Left ventricle myocardium inferior (tissue), 1 donor: ENCODE measurements at places on chromosomes 13 and 19.
A peak's percentile ranks its signal among the peaks of the same experiment; 100 is the strongest.

DNA sequence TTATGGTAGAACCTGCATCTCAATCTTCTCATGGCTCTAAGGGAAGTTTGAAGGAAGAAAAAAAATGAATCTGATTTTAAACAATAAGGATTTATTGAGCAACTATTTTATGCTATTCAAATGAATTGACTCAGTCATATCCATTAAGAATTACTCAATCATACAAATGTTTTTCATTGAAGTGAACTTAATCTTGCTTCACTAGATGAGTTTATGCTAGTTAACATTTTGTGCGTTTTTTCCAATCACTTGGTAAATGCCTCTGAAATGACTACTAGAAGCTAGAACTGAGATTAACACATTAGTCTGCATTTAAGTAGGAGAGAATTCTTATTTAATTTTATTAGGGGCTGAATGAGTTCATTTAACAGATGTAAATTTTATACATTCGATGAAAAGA lies 25.2 kb downstream of the RXFP2 start:
- DNase-seq: no peak
- peaks cover 17% of the 10 kb centered on the region for H3K27me3 ChIP-seq
- no peak overlapping the region for H3K4me3 ChIP-seq
- H3K36me3 ChIP-seq: no peaks in the 10 kb centered on the region

GRCh38 chr13:110254151-110254679 lies 52.7 kb downstream of the COL4A1 start:
- peaks cover 70% of the 10 kb centered on the region for H3K4me1 ChIP-seq
- peak overlapping the region; percentile 76 for H3K27ac ChIP-seq
- no peak overlapping the region for H3K4me3 ChIP-seq
- no peak for DNase-seq
- H3K27me3 ChIP-seq: no peaks in the 10 kb centered on the region

DNA sequence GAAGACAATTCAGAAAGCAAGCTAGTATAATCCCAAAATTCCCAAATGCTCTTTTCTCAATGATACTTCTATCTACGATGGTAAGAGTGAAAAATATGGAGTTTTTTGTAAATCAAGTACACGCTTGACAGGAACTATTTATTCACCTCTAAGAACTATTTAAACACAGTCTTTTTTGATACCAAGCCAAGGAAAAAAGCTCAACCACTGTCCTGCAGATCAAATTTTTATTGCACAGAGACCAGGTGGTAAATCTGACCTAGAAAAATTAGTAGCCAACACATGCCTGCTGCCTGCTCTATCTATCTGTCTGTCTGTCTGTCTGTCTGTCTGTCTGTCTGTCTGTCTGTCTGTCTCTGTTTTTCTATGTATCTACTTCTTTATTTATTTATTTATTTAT lies 292.2 kb downstream of the MZT1 start:
- no peak overlapping the region for H3K27ac ChIP-seq
- no peak for DNase-seq
- no peaks in the 10 kb centered on the region for H3K36me3 ChIP-seq
- no peaks in the 10 kb centered on the region for H3K4me1 ChIP-seq

DNA sequence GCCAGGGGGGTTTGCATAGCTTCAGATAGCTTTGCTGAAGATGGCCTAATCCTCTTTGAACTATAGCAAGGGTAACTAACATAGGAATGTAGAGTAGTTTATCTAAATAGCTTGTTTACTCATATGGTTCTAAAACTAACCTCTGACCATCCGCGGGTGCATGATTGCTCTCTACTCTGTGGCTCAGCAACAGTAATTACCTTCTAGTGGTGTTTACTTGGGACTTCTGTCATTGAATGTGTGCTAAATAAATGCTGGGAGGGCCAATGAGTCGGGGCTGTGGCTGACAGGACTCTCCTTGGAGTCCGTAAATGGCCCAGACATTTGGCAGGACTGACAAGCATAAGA lies 1461.9 kb downstream of the UQCRFS1 start:
- peaks cover 16% of the 10 kb centered on the region for H3K4me1 ChIP-seq
- no peak overlapping the region for H3K27ac ChIP-seq
- H3K27me3 ChIP-seq: no peaks in the 10 kb centered on the region
- H3K4me3 ChIP-seq: no peak overlapping the region

- H3K27ac ChIP-seq: peak overlapping the region; percentile 97
- no peak overlapping the region for H3K4me3 ChIP-seq
- H3K4me1 ChIP-seq: peaks cover 52% of the 10 kb centered on the region
- H3K27me3 ChIP-seq: no peaks in the 10 kb centered on the region
- H3K36me3 ChIP-seq: peaks cover 70% of the 10 kb centered on the region
These were observed 7.1 kb downstream of the TLE5 start for GRCh38 chr19:3054972-3055740.

DNA sequence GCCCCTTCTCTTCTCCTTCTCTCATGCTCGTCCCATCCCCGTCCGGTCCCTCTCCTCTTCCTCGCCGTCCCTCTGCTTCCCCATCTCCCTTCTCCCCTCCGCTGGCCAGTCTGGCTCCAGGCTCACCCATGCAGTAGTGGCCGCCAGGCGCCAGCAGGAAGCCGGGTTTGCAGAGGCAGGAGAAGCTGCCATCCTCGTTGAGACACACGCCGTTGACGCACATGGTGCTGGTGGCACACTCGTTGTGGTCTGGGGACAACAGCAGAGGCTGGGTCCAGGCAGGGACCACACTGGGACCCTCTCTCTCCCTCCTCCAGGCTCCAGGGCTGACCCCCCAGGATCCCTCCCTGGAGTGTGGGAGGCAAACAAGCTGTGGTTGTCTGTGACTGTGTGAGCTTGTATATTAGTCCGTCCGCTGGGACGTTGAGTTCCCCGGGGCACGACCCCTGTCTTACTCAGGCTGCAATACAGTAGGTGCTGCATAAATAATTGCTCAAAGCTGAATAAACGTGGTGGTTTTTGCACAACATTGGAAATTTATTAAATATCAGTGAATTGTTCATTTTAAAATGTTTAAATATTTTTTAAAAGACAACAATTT lies 16.4 kb downstream of the FBN3 start:
- H3K4me3 ChIP-seq: no peak overlapping the region
- no peak for DNase-seq
- H3K27me3 ChIP-seq: peaks cover 58% of the 10 kb centered on the region
- H3K36me3 ChIP-seq: no peaks in the 10 kb centered on the region

- peaks cover 55% of the 10 kb centered on the region for H3K4me1 ChIP-seq
- no peak overlapping the region for H3K4me3 ChIP-seq
- no peak for DNase-seq
- H3K27me3 ChIP-seq: no peaks in the 10 kb centered on the region
- no peaks in the 10 kb centered on the region for H3K36me3 ChIP-seq
These were observed 88.6 kb downstream of the KLF12 start for GRCh38 chr13:74045583-74045982.

DNA sequence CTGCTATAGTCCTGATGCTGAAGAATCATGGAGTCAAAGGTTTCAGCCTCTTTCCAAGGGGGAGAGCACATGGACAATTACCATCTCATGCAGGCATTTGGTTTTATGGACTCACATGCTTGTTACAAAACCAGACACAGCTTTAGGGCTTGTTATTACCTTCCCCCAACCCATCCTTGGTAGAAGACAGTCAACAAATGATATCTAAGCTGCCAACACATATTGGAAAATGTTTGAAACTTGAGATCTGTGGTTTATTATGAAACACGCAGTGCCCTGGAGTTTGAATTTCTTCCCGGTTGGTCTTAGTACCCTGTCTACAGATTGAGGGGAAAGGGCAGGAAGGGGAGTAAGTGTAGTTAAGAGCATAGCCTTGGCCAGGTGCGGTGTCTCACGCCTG lies 12.5 kb upstream of the CYP2A6 start:
- no peak overlapping the region for H3K4me3 ChIP-seq
- H3K36me3 ChIP-seq: no peaks in the 10 kb centered on the region
- no peak for DNase-seq
- H3K27me3 ChIP-seq: no peaks in the 10 kb centered on the region
- no peak overlapping the region for H3K27ac ChIP-seq

- no peak for DNase-seq
- peaks cover 19% of the 10 kb centered on the region for H3K27me3 ChIP-seq
- H3K4me3 ChIP-seq: no peak overlapping the region
These were observed 66.6 kb downstream of the RUBCNL start for GRCh38 chr13:46320406-46320805.

DNA sequence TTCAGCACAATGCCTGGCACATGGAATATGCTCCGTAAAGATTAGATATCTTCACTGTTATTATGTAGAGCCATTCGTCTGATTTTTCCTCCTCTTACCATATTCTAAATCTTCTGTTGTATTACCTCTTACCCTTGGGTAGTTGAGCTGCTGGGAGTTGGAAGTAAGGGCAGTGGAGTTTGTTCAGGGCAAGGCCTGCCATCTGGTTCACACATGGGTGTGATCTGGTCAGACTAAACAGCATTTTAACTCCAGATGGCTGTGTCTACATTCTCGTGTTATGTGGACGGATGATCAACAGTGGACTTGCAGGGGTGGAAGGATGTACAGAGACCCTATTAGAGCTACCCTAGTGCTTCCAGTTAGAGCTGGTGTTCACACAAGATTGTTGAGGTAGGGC lies 164.9 kb downstream of the ZIC5 start:
- H3K4me1 ChIP-seq: no peaks in the 10 kb centered on the region
- H3K27ac ChIP-seq: no peak overlapping the region
- no peak overlapping the region for H3K4me3 ChIP-seq

GRCh38 chr13:28121224-28121623 lies 17.1 kb upstream of the PAN3 start:
- H3K27ac ChIP-seq: no peak overlapping the region
- no peaks in the 10 kb centered on the region for H3K36me3 ChIP-seq
- H3K4me3 ChIP-seq: no peak overlapping the region
- H3K27me3 ChIP-seq: peaks cover 27% of the 10 kb centered on the region
- no peak for DNase-seq
- H3K4me1 ChIP-seq: peaks cover 5% of the 10 kb centered on the region

GRCh38 chr19:39752390-39752789 lies 14.6 kb upstream of the CLC start:
- no peak overlapping the region for H3K27ac ChIP-seq
- no peak overlapping the region for H3K4me3 ChIP-seq
- H3K27me3 ChIP-seq: peaks cover 69% of the 10 kb centered on the region
- no peaks in the 10 kb centered on the region for H3K4me1 ChIP-seq
- no peak for DNase-seq
- no peaks in the 10 kb centered on the region for H3K36me3 ChIP-seq
